ENCODE measurements at places on chromosomes 3 and 15.

DNA sequence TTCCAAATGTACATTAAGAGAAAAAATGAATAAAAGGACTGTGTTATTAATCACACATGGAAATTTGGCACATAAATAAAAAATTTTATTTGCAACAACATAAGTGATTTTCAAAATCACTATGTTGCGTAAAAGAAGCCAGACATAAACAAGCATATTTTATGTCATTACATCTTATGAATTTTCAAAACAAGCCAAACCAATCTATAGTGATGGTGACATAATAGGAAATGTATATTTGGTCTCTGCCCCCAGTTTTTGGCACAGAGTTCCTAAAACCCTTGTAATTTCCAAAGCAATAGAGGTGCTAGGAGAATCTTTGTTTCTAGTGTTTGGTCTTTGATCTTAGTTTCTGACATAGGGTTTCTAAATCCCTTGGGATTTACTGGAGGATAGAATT lies 543.3 kb downstream of the ZBBX start:
- DNase-seq = no peak

DNA sequence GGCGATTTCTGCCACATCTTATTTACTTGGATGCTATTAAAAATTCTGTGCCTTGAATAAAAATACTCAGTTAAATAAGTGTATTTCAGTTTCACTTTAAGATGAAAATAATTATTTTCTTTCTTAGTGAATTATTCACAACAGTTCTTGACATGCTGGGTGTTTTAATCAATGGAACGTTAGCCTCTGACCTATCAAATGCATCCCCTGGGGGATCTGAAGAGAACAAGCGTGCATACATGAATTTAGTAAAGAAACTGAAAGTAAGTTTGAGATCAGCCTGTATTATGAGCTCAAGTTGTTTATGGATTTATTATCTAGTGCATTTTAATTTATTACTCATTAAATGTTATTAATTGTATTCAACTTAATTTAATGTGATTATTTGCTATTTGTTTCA lies 597 bp downstream of the P2RY12 start:
- no peak for DNase-seq

DNA sequence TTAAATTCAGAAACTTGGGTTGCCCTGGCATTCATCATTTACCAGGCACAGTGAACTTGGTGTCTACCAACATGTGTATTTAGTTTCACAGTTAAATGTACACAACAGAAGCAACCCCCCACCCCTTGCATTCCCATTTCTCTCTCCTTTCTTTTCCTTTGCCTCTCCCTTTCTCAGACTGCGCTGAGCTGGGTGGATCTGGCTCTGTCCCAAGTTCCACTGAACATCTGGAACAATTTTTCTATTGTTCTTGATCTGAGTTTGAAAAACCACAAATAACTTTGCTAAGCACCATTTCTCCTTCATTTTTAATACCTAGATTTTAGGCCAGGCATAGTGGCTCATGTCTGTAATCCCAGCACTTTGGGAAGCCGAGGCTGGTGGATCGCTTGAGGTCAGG lies 242.2 kb downstream of the ABHD5 start:
- DNase-seq = no peak

DNA sequence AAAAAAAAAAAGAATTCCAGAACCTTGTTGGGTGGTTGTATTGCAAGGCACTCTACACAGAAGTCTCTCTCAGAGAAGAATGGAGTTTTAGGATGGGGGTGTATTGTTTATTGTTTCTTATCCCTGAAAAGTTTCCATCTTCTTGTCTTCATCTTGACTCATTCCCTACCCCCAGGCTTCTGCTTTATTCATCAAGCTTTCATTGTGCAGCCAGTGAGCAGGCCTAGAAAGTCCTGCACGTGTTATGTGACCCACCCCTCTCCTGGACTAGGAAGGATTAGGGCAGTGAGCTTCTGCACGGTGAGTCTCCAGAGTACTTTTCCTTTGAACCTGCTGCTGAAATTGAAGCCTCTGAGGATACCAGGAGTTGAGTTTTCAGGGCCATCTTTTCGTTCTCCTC lies 150.9 kb upstream of the IL12A start:
- DNase-seq = no peak

GRCh38 chr15:29896062-29896461 lies 73.8 kb upstream of the TJP1 start:
- DNase-seq = no peak

All from activated T-helper 1 cell treated with anti-CD3 and anti-CD28 coated beads, Interleukin-2, amount 50 U/mL, for 16 hours (primary cell).